Activated naive CD8-positive, alpha-beta T cell treated with anti-CD3 and anti-CD28 coated beads, Interleukin-2, amount 10 ng/mL, durations not matched to agents 7 days and 5 days (primary cell): ENCODE measurements at places on chromosomes 11 and 22. TPM values are rescaled to one million over a fixed set of nuclear protein-coding genes. Genes with fewer than 3 reads are reported as not detected.

The OR52E8 gene
- total RNA-seq, result not detected

The SLC22A9 gene
- not detected for total RNA-seq

The TOLLIP gene
- total RNA-seq, result 36.7 TPM

The SSTR3 gene
- total RNA-seq, result 11.3 TPM

The TIMP3 gene
- total RNA-seq, result 0.37 TPM

The PRODH gene
- not detected for total RNA-seq

The PITPNM1 gene
- 125 TPM for total RNA-seq

The CDC42BPG gene
- 3.4 TPM for total RNA-seq

The RBFOX2 gene
- total RNA-seq, result 0.36 TPM

The MAPK8IP2 gene
- total RNA-seq, result 0.39 TPM

The SLN gene
- total RNA-seq, result not detected

The OR2AG1 gene
- not detected for total RNA-seq

The ROM1 gene
- total RNA-seq, result 2.4 TPM

The TST gene
- total RNA-seq, result 6.1 TPM

The C11orf42 gene
- not detected for total RNA-seq

The OR2AG2 gene
- not detected for total RNA-seq

The TENM4 gene
- total RNA-seq, result not detected

The EWSR1 gene
- total RNA-seq, result 284 TPM

The PNPLA3 gene
- total RNA-seq, result 0.45 TPM
